MCF 10A (cell line): ENCODE measurements at places on chromosomes 6 and 20. TPM values are rescaled to one million over a fixed set of nuclear protein-coding genes. Genes with fewer than 3 reads are reported as not detected.

GRCh38 chr6:35432291-35432690, 19.8 kb upstream of the FANCE start:
- no peak for DNase-seq

- DNase-seq = no peak
These were observed 41.8 kb upstream of the F13A1 start for GRCh38 chr6:6362056-6362840.

DNA sequence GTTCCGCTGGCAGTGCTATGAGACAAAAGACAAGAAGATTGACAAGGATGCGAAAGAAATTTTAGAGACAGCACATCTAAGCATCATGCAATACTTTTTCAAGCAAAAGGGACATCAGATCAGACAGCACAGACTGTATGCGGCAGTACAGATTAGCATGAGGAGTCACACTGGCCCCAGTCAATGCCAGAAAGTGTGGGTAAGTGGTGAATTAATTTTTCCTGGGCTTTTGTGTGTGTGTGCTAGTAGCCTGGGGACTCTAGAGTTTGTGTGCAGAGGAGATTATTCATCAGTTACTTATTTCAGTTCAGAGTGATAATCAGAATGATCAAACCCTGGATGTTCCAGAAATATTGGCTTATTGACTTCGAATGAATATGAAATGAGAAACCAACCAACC, 47.2 kb downstream of the LAMA4 start:
- no peak for DNase-seq

- DNase-seq = no peak
These were observed 906 bp upstream of the COL12A1 start for GRCh38 chr6:75206576-75207342.

GRCh38 chr20:48886811-48887210, 34.7 kb upstream of the ARFGEF2 start:
- no peak for DNase-seq

SEMG1 gene
- total RNA-seq = not detected in 2 replicates

GSTA4 gene
- total RNA-seq = 5.3 and 5.9 TPM in 2 replicates
